ENCODE measurements at places on chromosomes 6 and 20.
A peak's percentile ranks its signal among the peaks of the same experiment; 100 is the strongest.

- no peak for DNase-seq
These were observed 102.2 kb upstream of the ADGRF1 start for GRCh38 chr6:47144306-47144705.

GRCh38 chr6:140193269-140193668, 818.8 kb upstream of the CITED2 start:
- DNase-seq, result no peak

GRCh38 chr6:45537539-45537938, 159.8 kb upstream of the SUPT3H start:
- no peak for DNase-seq

- DNase-seq, result no peak
These were observed 216.7 kb downstream of the ATXN1 start for GRCh38 chr6:16544521-16544920.

DNA sequence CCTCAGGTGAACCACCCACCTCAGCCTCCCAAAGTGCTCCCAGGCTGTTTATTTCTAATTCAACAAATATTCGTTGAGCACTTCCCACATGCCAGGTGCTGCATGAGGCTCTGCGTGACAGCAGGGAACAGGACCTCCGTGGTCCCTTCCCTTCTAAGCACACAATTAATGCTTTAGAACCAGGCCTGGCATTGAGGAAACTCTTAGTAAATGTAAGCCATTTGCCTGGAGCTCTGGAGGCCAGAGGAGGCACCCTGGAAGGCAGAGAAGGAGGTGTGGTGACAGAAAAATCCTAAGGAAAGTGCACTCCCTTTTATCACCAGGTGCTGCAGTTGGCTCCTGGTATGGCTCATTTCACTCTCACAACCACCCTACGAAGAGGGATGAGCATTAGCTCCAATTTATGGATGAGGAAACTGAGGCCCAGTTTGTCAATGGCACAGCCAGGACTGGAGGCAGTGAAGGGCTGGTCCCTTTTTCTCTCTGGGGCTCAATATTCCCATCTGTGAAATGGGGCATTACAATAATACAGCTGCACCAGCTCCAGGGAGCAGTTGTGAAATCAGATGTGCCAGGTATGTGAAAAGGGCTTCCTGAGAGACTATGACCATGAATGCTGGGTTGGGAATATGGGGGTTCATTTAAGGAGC, 8.1 kb upstream of the ID1 start:
- no peak for DNase-seq

DNA sequence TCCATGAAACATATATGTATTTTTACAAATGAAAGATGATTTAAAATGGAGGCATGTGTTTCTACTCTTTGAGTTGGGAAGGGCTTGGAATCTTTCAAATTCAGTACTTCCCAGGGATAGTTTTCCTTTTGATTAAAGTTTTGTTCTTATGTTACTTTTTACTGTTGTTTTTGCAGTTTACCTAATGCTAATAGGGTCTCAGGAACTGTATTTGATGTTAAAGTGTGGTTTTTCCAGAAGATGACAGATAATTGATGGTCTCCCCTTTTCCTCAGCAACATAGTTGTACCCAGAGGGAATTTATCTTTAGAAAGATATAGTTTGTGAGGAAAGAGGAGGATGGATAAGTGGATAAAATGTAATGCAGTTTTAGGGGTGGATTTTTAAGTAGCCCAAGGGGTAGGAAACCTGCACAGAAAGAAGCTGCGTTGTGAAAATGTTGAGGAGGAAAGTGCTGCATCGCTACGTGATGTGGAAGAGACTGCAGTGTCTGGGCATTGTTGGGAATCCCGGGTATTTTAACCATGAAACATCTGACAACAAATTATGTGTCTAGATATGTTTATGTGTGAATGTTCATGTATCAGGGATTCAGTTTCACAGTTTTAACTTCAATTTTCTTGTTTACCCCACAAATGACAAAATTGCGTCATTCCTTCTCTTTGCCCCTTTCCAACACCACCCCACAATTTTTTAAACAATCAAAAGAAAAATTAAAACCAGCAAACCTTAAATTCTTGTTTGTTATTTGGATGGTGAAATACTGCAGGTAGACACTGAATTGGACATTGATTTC, 42.3 kb downstream of the GNAS start:
- no peak for DNase-seq

DNA sequence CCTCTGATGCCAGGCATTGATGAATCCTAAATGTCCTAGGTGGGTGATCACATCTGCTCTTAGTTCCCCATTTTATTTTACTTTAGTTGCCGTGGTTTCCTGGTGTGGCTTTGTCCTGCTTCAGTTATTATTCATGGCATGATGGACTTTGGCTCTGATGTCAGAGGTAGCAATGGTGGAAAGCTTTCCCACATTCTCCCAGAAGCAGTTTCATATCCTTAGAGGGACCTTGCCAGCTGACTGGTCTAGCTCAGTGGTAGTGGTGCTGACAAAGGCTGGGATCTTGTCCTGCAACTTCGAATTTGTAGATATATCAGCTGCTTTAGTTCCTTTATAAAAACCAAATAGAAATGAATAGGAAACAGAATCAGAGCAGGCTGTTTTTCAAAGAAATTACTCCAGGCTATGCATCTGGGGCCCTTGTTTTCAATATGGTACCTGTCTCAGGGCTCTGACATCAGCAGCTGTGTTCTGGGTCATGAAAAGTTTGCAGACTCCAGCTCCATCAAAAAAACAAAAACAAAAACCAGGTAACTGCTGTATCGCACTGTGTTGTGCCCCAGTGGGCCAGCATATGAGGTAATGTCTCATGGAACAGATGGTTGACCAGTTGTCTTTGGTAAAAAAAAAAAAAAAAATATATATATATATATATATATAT, 133.7 kb downstream of the PLCB4 start:
- DNase-seq, result no peak

DNA sequence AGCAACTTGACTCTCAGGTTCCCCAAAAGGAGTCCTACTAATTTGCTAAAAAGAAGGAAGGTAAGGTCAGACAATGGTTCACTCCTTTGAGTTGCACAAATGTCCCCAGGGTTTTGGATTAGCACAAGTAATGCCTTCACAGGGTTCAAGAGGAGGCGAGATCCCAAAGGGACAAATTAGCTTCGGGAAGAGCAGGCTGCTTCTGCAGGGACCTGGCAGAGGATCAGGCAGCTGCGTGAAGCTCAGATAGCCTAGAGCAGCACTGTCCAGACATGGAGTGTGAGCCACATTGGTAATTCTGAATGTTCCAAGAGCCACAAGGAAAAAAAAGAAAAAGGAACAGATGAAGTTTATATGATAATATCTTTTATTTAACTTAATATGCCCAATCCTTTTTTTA, 115.4 kb downstream of the CFAP61 start:
- no peak for DNase-seq

DNA sequence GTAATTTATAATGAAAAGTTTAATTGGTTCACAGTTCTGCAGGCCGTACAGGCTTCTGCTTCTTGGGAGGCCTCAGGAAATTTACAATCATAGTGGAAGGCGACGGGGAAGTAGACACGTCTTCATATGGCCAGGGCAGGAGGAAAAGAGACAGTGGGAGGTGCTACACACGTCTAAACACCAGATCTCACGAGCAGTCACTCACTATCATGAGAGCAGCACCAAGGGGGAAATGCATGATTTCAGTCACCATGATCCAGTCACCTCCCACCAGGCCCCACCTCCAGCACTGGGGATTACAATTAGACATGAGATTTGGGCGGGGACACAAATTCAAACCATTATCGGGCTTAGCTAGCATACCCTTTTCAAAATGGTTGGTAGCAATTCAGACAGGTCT, 41.2 kb downstream of the EIF2S2 start:
- DNase-seq, result no peak

- DNase-seq, result no peak
These were observed 45.6 kb downstream of the TGM2 start for GRCh38 chr20:38119446-38119845.

GRCh38 chr6:10268111-10268510, 146.8 kb downstream of the TFAP2A start:
- DNase-seq, result no peak

DNA sequence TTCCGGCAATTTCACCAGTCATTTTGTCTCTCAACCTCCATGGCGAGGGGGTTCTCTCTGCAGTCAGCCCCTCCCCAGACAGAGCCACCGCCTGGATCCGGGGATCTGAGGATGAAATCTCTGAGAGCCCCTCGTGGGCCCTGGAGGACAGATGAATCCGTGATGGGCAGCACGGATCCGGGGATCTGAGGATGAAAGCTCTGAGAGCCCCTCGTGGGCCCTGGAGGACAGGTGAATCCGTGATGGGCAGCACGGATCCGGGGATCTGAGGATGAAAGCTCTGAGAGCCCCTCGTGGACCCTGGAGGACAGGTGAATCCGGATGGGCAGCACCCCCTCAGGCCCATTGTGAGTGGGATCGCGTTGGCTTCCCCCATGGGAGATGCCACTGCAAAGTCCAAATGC, 106.5 kb downstream of the DACT2 start:
- no peak for DNase-seq

- DNase-seq, result no peak
These were observed 19.7 kb upstream of the ULBP3 start for GRCh38 chr6:150088481-150089154.

- no peak for DNase-seq
These were observed 59.4 kb downstream of the INSM1 start for GRCh38 chr20:20427227-20427864.

- no peak for DNase-seq
These were observed 28.9 kb downstream of the NDRG3 start for GRCh38 chr20:36717021-36717420.

- DNase-seq, result no peak
These were observed 38.9 kb downstream of the STK35 start for GRCh38 chr20:2140561-2140960.

GRCh38 chr6:30720738-30721197, 616 bp downstream of the TUBB start:
- peak; percentile 38 for DNase-seq

GRCh38 chr20:59802471-59803221, 130.8 kb downstream of the SYCP2 start:
- no peak for DNase-seq

GRCh38 chr20:4512891-4513550, 208.7 kb upstream of the PRND start:
- DNase-seq, result no peak

- no peak for DNase-seq
These were observed 1.1 kb upstream of the MBOAT1 start for GRCh38 chr6:20213271-20213798.

DNA sequence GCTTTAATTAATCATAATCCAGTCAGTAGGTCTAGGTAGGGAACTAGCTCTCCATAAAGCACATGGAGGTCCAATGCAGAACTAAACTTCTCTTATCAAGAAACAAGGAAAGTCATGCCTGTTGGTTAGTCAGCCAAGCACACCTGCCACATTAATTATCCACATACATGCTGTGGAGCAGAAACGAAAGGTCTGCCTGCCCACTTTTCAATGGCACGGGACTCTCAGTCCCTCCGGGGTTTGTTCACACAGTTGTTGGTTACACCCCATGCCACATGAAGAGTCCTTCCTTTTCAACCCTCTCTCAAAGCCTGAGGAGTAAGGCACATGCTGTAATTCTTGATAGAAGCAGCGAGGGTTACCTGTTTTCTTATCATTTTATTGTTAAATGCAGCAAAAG, 1096.4 kb upstream of the MAP3K7 start:
- DNase-seq, result no peak

GRCh38 chr6:156688620-156688971, 88.6 kb upstream of the ARID1B start:
- no peak for DNase-seq

GRCh38 chr20:21396599-21397340, 556 bp downstream of the NKX2-4 start:
- DNase-seq, result no peak

DNA sequence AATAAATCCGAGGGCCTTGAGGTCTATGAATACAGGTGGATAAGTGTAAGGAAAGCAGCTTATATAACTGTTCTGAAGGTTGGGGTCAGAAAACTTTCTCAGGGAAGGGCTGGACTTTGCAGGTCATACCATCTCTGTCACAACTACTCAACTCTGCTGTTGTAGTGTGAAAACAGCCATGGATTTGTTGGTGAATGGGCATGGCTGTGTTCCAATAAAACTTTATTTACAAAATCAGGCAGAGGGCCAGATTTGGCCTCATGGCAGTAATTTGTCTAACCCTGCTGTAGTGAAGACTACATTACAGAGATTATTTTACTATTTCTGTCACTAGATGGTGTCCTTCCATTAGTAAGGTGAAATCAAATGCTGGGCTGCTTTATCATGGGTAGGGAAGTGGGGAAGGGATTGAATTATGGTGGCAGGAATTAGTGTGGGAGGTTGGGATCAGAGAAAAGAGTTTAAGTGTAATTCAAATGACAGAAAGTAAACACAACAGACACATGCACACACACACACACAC, 409.6 kb upstream of the CHD6 start:
- DNase-seq, result no peak

DNA sequence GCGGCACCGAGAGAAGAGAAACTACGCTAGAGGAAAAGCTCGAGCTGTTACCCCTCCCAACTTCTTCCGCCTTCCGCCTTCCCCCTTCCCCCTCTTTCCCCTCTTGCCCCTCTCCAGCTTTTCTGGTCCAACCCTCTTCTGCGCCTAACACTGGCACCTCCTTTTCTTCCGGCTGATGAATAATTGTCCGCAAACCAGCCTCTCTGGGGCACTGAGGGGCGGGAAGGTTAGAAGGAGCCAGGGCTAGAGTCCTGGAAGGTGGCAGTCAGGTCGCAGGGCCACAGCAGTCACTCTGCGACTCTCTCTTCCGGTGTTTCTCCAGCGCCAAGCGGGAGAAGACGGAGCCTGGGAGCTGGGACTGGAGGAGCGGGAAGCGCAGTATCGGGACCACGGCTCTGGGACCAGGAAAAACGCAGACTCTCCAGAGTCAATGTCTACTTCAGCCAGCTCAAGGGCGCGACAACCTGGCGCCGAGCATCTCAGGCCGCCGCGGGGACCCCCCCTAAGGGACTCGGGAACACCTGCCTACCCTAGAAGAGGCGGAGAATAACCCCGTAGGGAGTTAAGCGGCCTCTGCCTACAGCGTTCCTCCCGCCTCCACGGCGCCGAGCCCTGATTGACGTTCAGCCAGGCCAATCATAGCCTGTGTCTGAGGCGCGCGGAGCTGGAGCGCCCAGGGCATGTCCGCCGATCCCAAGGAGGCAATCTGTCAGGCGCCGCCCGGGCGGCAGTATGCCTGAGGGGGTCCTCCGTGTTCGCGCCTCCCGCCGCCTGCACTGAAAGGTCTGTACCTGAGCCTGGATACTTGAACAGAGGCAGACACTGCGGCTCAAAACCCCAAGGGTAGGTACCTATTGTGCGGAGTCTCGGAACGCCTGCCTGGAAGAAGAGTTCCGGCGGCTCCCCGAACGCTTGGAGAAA, 40.4 kb downstream of the PSMB9 start:
- peak; percentile 96 for DNase-seq

DNA sequence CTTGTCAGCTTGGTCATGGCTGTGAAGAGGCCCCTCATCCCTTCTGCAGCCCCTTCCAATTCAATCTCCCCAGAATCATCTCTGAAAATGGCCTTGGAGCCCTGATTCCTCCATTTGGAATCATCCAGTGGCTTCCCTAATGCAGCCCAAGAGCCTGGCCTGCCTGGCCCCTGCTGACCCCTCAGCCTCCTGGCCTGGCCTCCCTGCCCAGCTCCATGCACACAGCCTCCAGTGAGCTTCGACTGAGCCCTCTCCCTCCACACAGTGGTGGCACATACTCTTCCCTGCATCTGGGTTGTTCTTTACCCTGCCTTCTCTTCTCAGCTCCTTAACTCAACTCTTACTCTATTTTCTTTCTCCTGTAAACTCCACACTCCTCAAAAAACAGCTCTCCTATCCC, 120.9 kb downstream of the ANKRD60 start:
- no peak for DNase-seq

All from stimulated activated CD4-positive, alpha-beta T cell treated with anti-CD3 and anti-CD28 coated beads, Interleukin-1b, Interleukin-23, amount 100 ng/mL, for 4 hours (primary cell).